ENCODE measurements at places on chromosomes 4 and X. TPM values are rescaled to one million over a fixed set of nuclear protein-coding genes. Genes with fewer than 3 reads are reported as not detected.

GRCh38 chr4:12579172-12579571, 905.0 kb downstream of the RAB28 start:
- DNase-seq, result no peak

Gene ITIH6
- polyA plus RNA-seq, result 0.05 TPM

- DNase-seq, result no peak
These were observed 1526.1 kb downstream of the STIM2 start for GRCh38 chr4:28386776-28387175.

Gene LRP2BP
- polyA plus RNA-seq, result 2.3 TPM

DNA sequence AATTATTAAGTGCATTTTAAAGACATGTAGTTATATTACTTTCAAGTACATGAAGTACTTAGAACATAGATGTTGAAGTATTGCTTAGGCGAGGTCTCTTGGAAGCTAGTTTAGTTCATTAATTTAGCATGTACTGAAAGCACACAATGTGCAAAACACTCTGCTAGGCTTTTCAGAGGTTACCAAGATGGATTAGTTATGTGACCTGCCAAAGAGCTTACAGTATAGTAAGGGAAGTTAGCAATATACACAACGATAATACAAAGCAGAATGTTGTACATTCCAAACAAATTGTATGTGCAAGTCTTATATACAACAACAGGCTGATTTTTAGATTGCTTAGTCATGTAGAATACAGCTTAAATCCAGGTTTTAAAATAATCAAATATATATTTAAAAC, 118.5 kb upstream of the NRK start:
- DNase-seq, result no peak

Gene DCAF16
- 70.5 TPM for polyA plus RNA-seq

DNA sequence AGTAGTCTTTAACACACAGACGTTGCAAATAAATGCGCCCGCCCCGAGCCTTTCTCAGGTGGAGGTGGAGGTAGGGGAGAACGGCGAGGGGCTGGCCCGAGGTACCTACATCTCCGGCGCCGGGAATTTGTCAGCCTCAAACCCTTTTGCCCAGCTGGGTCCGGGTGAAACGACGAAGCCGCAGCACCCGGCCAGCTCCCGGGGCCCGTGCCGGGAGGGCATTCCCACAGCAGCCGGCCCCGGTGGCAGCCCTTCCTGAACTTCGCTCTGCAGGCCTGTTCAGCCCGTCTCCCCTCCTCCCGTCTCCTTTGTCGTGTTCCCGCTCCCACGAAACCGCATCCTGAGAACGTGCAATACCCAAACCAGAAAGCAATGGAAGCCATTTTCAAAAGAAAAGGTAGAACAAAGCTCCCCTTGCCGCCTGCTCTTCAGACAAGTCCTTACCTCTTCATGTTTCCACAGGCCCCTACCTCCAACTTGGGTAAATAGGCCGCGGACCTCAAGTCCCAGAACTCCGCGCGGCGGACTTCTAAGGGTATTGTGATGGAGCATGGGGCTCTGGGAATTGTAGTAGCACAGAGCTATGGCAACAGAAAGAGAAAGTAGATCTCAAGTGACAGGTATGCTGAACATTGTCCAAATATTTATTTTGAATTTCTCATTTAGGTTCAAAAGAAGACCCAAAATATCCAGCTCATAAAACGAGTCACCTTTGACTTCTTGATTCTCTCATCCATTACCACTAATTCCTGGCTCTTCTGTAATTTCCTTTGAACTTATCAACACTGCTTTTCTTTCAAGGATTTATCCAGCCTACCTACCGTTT, at the start of gene RBM41:
Gene RBM41 (minus strand): TSS at position 501 of the 826 bp plus-strand sequence. CDS start 49 bp downstream, at position 452.
- DNase-seq, result peak; percentile 76

DNA sequence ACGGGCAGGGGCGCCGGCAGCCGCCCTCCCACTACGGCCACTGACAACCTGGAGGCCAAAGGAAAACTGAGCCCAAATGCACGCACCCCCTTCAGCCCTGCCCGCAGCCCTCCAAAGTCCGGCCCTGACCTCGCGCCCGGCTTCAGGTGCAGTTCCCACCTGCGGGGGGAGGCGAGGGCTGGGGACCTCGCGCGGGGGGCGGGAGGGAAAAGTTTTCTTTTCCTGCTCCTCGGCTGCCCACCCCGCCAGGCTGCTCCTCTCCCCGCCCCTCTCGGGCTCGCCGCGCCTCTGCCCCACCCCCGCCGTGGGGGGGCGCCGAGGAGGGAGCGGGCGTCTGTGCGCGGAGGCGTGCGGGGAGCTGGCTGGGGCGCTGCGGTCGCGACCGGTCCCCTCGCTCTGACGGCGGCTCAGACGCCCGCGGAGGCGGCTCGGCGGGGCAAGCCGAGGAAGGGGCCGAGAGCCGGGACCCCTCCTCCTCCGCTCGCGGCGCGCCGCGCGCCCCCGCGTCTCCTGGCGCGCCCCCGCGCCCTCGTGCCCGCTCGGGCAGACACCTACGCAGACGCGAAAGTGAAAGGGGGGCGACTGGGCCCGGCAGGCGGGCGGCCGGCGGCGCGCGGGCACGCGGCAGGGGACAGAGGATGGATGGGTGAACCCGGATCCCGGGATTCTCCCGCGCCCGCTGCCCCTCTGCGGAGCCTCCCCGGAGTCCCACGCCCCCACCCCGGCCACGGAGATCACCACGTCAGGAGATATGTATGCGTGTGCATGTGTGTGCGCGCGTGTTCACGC, 3.1 kb upstream of the NR3C2 start:
- peak; percentile 52 for DNase-seq

Gene CT45A1
- polyA plus RNA-seq, result not detected

GRCh38 chr4:176492646-176493302, 173.0 kb downstream of the SPCS3 start:
- DNase-seq, result peak; percentile 12

DNA sequence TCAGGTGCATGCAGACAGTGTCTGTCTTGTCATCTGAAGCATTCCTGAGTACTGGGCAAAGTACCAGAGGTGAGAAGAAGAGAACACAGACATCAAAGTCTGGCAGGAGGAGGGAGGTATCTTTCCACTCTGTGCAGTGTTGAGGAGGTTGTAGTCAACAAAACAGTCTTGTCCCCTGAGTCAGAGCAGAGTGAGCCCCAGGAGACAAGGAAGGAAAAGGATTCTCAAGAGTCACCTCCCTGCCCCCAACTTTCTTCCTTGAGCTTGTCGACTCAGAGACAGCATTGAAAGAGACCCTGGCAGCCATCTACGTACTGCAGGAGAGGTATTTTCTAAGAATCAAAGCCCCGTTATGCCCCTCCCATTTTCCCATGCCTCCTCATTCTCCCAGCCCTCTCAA, 4.4 kb upstream of the SRPX start:
- DNase-seq, result no peak

- DNase-seq, result no peak
These were observed 6.0 kb upstream of the PNMA6F start for GRCh38 chrX:153327561-153327960.

- DNase-seq, result no peak
These were observed 115.4 kb upstream of the NAP1L5 start for GRCh38 chr4:88813013-88813412.

Gene GLRA3
- 0.09 TPM for polyA plus RNA-seq

- DNase-seq, result peak; percentile 67
These were observed 212.6 kb downstream of the SPOCK3 start for GRCh38 chr4:167021545-167022155.

DNA sequence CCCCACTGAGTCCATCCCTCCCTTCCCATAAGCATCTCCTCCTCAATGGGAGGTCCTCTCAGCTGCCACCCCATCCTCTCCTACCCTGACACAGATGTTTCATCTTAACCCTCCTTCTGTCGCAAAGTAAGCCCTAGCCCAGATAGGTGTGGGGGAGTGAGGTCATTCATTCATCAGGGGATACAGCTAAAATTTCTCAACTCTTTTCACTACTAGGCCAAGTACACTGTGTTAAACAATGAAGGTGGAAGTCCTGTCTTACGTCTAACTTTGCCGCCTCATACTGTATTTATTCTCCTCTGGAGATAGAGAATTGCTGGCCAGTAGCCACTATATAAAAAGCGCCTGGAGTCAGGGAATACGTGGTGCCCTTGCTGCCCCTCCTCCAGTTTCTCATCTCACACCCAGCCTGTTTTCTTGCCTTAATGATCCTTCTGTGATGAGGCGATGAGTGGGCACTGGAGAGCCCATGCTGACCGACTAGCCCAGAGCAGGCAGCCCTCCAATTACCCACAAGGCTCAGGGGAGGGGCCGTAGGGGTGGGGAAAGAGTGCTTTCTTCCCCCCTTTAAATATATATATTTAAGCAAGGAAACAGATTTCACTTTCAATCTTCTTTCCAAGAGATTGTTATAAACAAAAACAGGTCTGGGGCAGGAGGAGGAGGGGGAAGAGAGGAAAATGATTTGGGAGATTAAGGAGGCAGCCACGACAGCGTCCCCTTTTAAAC, 149.5 kb downstream of the PJA1 start:
- DNase-seq, result no peak

Measured in renal pelvis (tissue), 12 donors.